NCI-H1048 (cell line): ENCODE measurements at places on chromosomes 16 and 17.

DNA sequence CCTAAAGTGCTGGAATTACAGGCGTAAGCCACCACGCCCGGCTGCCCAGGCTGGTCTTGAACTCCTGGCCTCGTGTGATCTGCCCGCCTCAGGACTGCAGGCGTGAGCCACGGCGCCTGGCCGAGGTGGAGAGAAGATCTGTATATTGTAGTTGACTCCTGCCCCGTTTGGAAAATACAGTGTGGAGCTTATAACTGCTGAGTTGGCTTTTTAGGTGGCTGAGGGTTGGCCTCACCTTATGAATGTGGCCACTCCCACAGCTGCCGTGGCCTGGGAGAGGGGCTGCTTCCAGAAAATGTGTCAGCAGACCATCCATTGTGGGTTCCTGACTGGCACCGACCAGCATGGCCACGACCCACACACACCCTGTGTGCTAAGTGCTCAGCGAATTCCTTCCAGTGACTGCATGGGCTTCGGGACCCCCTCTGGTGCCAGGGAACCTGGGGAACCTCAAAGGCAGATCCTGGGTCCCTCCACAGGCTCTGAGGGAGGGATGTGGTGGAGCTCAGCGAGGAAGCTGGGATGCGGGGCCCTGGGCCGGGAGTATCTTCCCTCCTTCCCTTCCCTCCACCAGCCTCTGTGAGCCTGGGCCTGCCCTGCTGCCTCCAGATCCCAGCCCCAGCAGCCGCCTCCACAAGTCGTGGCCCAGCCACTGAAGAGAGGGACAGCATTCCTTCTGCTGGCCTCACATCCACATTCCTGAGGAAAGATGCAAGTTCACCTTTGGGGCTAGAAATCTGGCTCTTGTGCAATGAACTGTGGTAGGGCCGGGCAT is 10.9 kb upstream of the RAB11FIP3 start:
- DNase-seq = no peak

- DNase-seq = no peak
Observed at GRCh38 chr17:35542990-35543389, 5.5 kb upstream of the SLFN12L start.

DNA sequence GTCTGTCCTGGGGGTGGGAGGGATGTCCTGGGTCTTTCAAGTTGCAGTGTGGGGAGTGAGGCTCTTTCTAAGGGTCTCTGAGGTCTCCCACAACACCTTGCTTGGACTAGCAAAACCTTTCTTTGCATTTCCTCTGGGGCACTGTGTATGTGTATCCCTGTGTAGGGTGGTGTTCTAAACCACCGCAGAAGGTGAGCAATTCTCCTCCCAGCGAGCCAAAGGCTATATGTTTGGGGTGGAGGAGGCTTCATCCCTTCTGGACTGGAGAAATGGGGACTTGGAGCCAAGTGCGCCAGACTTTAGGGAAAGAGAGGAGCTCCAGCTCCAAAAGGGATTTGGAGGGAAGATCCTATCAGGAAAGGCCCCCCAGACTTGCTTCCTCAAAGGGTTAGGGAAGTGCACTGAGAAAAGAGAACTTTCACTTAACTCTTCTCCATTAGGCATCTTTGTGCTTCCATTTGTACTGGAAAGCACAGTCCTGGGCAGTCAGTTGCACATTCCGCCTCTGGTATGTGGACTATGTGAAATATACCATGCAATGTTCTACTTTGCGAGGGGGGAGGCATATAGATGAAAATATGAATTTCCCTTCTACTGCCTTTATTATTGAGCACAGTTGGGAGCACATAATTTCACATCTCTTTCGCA is 18.9 kb upstream of the HOXB9 start:
- no peak for DNase-seq

DNA sequence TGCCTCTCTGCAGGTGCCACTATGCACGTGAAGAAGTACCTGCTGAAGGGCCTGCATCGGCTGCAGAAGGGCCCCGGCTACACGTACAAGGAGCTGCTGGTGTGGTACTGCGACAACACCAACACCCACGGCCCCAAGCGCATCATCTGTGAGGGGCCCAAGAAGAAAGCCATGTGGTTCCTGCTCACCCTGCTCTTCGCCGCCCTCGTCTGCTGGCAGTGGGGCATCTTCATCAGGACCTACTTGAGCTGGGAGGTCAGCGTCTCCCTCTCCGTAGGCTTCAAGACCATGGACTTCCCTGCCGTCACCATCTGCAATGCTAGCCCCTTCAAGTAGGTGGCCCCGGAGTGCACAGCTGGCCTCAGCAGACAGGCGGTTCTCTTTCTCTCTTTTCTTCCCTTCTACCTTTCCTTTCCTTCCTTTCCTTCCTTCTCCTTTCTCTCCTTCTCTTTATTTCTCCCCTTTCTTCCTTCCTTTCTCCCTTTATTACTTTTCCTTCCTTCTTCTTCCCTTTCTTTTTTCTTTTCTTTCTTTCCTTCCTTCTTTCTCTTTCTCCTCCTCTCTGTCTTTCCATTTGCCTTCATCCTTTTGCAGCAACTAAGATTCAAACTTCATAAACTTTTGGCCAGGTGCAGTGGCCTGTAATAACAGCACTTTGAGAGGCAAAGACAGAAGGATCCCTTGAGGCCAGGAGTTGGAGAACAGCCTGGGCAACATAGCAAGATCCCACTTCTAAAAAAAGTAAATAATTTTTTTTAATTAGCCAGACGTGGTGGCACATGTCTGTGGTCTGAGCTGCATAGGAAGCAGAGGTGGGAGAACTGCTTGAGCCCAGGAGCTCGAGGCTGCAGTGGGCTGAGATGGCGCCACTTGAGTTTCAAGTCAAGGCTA is 46.7 kb downstream of the SCNN1B start:
- no peak for DNase-seq

DNA sequence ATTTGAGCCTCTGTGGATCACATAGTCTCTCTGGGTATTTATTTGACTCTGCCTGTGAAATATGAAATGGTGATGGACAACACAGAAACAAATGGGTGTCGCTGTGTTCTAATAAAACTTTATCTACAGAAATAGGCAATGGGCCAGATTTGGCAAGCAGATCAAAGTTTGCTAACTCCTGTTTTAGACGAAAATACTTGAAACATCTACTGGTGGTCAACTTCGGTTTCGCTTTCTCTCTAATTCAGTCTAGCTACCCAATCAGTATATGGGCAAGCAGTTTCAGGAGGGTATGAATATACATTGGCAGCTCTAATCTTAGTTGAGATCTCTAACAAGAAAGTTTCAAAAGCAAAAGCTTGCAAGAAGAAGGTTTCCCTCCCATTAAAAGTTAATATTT is 60.1 kb upstream of the DYNLRB2 start:
- no peak for DNase-seq

- no peak for DNase-seq
Observed at GRCh38 chr17:6567528-6568183, 11.3 kb upstream of the PITPNM3 start.

- no peak for DNase-seq
Observed at GRCh38 chr16:56300242-56300623, 108.9 kb downstream of the GNAO1 start.

DNA sequence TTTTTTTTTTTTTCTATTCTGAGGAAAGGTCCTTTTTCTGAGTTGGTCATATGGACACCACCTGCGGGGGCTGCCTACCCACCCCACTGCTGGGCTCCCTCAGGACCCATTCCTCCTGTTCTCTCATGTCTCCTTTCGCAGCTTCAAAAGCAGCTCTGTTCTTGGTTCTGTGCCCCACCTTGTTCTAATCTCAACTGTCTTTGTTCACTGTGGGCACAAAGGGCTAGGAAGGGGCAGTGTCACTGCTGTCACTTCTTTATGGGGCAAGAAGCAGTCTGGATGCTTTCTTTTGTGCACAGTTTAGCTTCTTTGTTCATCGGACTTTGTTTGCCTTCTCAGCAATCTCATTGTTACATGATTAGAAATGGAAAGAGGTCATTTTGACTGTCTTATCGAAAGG is 7.1 kb downstream of the GOSR2 start:
- no peak for DNase-seq

GRCh38 chr17:43719578-43719977 is 39.0 kb downstream of the SOST start:
- no peak for DNase-seq

- DNase-seq = no peak
Observed at GRCh38 chr16:3652373-3653195, 1.9 kb upstream of the DNASE1 start.

GRCh38 chr17:3772764-3773163 is 28.2 kb downstream of the ITGAE start:
- DNase-seq = no peak

GRCh38 chr16:58510097-58510775 is 5.1 kb upstream of the SETD6 start:
- no peak for DNase-seq

DNA sequence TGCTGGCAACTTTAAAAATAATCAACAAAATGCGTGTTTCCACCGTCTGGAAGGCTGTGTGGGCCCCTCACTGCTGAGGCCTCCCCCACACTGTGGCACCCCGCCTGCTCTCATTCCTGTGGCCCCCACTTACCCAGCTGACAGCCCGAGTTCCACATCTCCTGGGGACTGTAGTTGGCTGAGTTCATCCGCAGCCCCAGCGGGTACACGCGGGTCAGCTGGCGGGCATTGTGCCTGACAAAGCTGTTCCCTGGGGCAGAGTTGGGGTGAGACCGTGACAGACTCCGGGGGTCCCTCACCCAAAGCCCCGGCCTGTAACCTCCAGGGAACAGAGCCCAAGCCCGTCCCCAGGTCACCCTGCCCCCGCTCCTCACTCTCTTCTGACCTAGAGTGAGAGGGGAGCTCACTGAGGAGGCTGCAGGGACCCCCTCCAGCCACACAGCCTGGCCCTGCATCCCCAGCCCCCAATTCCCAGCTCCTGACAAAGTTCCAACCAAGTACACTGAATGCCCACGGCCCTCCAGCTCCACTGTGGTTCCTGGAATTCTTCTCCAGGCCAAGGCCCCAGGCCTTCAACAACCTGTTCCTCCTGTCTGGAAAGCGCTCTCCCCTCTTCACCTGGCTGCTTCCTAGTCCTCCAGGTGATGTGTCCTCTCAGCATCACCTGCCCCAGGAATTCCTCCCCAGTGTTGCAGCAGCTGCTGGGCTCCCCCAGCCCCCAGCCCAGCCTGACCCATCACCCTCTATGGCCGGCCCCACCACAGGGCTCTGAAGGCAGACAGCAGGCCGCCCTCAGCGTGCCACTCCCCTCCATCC is 18.0 kb downstream of the PLCD3 start:
- no peak for DNase-seq

DNA sequence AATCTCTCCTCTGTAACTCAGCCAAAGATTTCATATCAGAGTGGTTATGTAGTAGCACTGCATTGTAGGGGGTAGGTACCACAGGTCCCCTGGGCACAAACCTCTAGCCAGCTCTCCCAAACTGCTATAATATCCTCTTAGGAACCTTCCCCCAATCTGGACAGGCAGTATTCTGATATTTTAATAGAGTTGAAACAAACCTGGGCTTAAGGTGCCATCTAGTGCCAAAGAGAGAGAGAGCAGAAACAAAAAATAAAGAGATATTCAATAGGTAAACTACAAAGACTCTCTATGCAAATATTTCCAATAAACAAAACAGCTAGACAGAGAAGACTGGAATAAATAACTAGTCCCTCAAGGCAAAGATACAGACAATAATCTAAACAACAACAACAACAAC is 1070.0 kb downstream of the CDH11 start:
- DNase-seq = no peak

- DNase-seq = no peak
Observed at GRCh38 chr17:59355702-59356325, 24.4 kb downstream of the YPEL2 start.

GRCh38 chr16:72609066-72609465 is 437.1 kb upstream of the PMFBP1 start:
- DNase-seq = no peak

GRCh38 chr16:12503191-12503590 is 300.5 kb downstream of the CPPED1 start:
- no peak for DNase-seq

DNA sequence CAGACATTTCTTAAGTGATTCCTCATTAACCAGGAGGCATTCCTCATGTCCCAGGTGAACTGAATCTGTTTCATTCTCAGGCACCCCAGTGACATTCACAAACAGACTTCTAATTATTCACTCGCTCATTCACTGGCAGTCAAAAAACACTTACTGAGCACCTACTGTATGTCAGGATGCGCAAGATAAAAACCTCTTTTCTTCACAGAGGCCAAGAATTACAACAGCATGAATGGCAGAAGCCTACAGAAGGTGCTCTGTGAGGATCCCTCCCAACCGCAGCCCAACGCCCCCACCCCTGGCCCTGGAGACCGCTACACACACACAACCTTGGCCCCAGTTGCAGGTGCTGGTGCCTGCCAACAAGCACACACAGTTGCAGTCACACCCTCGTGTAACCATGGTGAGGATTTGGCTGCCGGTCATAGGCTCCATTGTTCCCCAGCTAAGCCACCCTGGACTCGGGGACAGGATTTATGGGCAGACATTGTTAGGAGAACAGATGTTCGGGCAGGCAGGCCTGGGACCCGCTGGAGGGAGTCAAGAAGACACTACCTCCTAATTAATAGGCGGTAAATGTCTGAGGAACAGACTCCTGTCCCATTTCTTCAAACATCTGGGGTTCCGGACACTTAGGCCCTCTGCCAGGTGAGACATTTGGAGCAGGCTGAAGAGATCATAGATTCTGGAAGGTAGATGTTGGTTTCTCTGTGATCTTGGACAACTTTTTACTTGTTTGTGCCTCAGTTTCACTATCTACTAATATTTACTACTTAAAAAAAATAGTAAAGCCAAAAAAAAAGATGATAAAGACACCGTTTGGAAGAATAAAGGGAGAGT is 43.2 kb downstream of the CUEDC1 start:
- DNase-seq = peak; percentile 64

- DNase-seq = no peak
Observed at GRCh38 chr16:30511509-30511908, 14.9 kb downstream of the ZNF768 start.

DNA sequence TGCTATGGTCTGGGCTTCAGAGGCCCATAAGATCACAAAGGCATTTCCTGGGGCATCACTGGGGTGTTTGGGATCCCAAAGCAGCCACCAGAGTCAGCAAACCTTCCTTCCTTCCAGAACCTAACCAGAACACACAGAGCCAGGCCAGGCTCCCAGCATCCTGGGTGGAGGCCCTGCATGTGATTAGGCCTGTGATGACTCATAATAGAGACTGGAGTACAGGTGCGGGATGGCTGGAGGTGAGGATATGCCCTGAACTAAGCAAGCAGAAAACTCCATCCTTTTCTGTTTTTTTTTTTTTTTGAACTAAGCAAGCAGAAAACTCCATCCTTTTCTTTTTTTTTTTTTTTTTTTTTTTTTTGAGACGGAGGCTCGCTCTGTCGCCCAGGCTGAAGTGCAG is 17.7 kb upstream of the GFOD2 start:
- DNase-seq = no peak

DNA sequence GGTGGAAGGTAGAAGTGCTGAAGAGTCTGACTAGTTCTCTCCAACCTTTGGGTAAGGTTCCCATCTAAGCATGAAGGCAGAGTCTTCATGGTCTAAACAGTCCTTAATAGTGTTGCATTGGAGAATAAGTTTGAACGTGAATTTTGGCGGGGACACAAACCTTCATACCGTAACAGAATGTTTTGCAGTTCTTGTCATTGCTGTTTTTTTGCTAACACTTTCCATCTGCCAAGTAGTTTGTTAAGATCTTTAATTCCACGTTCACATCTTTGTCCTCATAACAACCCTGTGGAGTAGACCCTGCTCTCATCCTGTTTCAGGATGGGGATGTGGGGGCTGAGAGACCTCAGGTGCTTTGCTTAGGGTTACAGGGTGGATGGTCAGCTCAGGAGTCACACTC is 936.9 kb upstream of the EEF2KMT start:
- no peak for DNase-seq

- no peak for DNase-seq
Observed at GRCh38 chr16:1366060-1366711, 14.5 kb downstream of the GNPTG start.

GRCh38 chr17:45101883-45102811 is 30.2 kb downstream of the PLCD3 start:
- DNase-seq = no peak
